ENCODE measurements at places on chromosomes 11 and 22.

GRCh38 chr11:72792437-72793021, 1.3 kb downstream of the STARD10 start:
- no peak for DNase-seq

DNA sequence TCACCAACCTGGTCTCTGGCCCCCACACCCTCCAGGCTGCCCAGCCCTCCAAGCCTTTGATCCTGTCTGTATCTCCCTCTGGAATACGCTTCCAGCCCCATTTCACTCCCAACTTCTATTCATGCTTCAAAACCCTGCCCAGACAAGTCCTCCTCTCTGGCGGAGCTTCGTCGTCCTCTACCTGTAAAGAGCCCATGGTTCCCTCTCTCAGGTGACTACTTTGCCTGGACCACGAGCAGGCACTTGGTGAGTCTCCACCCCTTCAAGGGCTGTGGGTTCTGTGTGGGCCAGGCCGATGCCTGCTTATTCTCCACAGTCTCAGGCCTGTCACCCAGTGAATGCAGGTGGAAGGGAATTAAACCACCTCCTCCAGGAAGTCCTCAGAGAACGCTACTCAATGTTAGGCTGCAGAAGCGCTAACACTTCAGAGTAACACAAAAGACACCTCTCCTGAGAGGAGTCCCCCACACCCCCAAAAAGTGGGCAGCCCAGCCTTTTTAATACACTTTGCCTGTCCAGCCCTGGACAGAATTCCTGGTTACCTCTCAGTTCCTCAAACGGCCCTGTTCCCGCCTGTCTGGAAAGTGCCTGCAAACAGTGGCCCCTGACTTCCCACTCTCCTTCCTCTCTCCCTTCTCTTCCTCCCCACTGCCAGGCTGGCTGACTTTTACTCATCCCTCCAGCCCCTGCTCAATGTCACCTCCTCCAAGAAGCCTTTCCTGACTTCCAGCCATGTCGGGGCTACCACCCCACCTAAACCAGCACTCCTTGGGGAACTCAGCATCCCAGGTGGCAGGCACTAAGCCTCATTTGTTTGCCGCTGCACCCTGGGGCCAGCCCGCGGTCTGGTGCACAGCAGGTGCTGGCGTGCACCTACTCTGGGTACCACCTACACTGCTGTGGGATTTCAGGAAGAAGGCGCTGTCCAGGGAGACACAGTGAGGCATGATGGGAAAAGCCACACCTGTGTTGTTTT, 9.0 kb downstream of the RAC2 start:
- DNase-seq = no peak

- DNase-seq = peak; percentile 68
Measured at GRCh38 chr11:96246718-96247552, 96.1 kb downstream of the MAML2 start.

DNA sequence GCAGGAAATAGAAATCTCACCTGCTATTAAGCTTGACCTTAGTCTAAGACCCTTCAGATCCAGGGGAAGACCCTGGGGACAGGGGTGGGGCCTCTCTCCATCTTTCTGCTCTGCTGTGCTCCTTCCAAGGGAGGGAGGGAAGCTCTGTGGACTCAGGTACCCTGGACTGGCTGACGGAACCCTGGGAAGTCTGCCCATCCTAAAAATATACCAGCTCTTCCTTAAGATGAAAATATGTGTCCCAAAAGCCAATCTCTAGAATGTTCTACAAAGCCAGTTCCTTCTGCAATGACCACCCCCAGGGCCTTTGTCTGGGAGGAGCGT, 73.7 kb downstream of the RTL6 start:
- no peak for DNase-seq

- peak; percentile 3 for DNase-seq
Measured at GRCh38 chr22:34111210-34111824, 191.0 kb upstream of the LARGE1 start.

- no peak for DNase-seq
Measured at GRCh38 chr11:111947143-111947542, 10.0 kb downstream of the DIXDC1 start.

DNA sequence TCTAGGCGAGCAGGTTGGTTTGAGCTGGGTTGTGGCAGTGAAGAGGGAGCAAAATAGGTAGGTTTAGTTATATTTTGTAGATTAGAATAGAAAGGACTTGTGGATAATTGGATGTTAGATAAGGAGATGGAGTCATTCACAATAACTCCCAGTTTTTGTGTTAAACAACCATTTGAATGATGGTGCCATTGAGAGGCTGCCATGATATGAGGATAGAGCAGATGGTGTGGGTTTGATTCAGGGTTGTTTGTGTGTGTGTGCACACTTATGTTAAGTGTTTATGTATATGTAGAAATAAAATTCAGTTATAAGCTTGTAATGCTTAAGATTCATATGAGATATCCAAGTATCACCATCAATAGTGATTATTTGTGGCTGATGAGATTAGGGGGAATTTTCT, 166.6 kb downstream of the NXPE2 start:
- no peak for DNase-seq

- DNase-seq = peak; percentile 35
Measured at GRCh38 chr11:109697140-109697843, 275.3 kb downstream of the C11orf87 start.

- DNase-seq = no peak
Measured at GRCh38 chr11:18907391-18907790, 31.8 kb downstream of the MRGPRX1 start.

DNA sequence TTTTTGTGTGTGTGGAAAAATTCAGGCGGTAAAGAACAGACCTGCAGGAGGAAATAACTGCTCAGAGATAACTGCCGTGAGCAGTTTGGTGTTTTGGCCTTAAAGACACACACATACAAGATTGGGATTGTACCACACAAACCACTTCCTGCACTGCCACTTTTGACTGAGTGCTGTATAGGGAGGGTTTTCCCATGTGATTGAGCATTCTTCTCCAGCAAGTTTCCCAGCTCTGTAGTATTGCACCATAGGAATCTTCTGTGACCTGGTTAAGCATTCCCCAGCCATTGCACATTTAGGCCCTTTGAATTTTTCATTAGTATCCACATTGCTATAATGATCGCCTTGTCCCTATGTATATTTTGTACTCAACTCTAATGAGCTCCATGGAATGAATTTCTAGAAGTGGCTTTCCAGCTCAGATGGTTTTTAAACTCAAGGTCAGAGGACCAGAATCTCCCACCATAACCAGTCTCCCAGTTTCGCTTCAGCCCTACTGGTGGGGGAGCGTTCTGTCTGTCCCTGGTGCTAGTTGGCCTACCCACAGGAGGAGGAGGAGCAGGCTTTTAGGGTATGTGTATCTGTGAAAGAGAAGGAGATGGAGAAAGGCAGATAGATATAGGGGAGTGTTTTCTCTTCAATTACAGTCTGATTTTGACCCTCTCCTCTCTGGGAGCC, 9.3 kb downstream of the CD82 start:
- DNase-seq = peak; percentile 87

- DNase-seq = no peak
Measured at GRCh38 chr11:104908186-104908531, 9.9 kb upstream of the CASP12 start.

GRCh38 chr11:61616434-61616833, 35.6 kb upstream of the SYT7 start:
- peak; percentile 57 for DNase-seq

Data from stromal cell of bone marrow (primary cell).